T-helper 1 cell treated with Interleukin-12 subunit alpha and Interleukin-12 subunit beta and Interleukin-4 antibody, amounts not matched to agents 30 ng/mL and 1 ng/mL, for 36 hours (primary cell): ENCODE measurements at places on chromosomes 1 and 21. TPM values are rescaled to one million over a fixed set of nuclear protein-coding genes. Genes with fewer than 3 reads are reported as not detected.

TMEM54 gene
- 0.85 and 2.3 TPM in 2 replicates for total RNA-seq

CHI3L2 gene
- 19.1 and 23.9 TPM in 2 replicates for total RNA-seq

CLEC20A gene
- total RNA-seq, result not detected in 2 replicates

MCOLN2 gene
- 38.5 and 41.2 TPM in 2 replicates for total RNA-seq

TCEA3 gene
- 4.9 and 5.5 TPM in 2 replicates for total RNA-seq

TNFRSF4 gene
- total RNA-seq, result 406 and 418 TPM in 2 replicates

DYNLT4 gene
- 0.46 and 0.49 TPM in 2 replicates for total RNA-seq

OVAAL gene
- total RNA-seq, result not detected in 2 replicates
